CD4-positive, alpha-beta memory T cell (primary cell): ENCODE measurements at places on chromosomes 4 and X. TPM values are rescaled to one million over a fixed set of nuclear protein-coding genes. Genes with fewer than 3 reads are reported as not detected.

GRCh38 chrX:155888139-155888538 lies 7.0 kb downstream of the VAMP7 start:
- DNase-seq: no peak

GRCh38 chr4:125986307-125986706 lies 671.6 kb downstream of the FAT4 start:
- DNase-seq: no peak

DNA sequence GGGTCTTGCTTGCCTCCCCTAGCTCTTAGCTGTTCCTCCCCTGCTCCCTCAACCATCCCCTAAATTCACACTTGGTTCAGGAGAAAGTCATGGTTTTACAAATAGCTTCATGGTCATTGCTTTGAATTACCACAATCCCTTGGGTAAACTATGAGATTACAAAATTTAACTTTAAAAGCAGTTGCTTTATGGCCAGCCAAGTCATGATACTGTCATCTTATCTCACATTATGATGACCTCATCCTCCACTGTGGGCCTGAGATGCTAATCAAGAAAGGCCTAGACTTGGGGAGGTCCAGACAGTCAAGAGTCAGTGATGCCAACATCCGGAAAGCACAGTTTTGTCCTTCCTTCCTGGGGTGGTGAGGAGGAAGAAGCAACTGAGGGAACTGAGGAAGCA lies 10.5 kb upstream of the FGF16 start:
- no peak for DNase-seq

Gene TMEM31
- not detected for total RNA-seq

Gene PACRGL
- total RNA-seq: 13.9 TPM

DNA sequence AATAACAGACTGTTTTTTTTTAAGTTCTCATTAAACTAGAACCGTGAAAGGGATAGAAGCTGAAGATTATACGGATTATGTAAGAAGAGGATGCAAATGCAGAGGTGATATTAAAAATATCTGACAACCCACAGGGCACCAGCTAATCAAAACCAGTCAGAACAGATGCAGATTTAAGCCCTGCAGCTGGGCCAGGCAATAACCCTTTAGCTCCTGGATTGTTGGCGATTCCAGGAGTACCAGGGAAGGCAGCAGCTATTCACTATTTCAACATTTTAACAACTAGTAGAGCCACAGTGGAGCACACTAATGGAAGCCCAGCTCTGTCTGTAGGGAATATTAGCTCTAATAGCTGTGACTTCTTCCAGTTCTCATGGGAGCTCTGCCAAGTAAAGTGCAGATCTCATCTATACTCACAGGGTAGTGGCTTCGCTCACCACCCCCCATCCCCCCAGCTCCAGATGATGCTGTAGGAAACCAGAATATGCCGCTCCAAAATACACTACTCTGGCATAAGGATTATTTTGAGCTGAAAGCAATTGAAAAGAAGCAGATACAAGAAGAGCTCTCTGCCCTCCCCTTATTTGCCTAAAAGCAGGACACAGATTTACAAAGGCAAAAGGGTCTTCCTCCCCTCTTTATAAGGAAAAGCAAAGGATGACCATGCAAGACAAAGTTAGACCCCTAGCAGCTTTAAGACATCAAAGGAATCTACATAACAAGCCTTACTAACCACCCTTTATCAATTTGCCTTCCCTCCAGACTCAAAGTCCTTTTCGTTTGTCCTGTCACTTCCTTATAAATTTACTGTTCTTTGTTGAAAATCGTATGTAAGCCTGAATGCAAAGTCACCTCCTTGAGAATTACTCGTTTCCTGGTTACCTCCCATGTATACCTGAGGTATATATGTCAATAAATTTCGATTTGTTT lies 13.7 kb downstream of the SCD5 start:
- no peak for DNase-seq

- DNase-seq: no peak
These were observed 173.0 kb upstream of the TET2 start for GRCh38 chr4:104973708-104974107.

DNA sequence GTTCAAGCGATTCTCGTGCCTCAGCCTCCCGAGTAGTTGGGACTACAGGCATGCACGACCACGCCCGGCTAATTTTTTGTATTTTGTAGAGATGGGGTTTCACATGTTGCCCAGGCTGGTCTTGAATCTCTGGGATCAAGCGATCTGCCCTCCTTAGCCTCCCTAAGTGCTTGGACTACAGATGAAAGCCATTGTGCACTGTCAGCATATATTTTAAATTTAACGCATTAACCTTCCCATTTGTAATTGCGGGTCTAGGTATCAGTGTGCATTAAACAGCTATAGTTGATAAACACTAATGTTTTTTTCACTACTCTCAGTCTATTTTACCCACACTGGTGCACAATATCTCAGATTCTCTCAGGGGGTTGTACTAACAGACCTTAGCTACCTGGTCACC lies 1930.8 kb downstream of the C4orf33 start:
- DNase-seq: no peak

GRCh38 chr4:145181091-145181501 lies 707 bp upstream of the OTUD4 start:
- DNase-seq: no peak

- no peak for DNase-seq
These were observed 81.8 kb upstream of the EFNB1 start for GRCh38 chrX:68746988-68747387.

- no peak for DNase-seq
These were observed 100.0 kb upstream of the PRKG2 start for GRCh38 chr4:81314897-81315470.

DNA sequence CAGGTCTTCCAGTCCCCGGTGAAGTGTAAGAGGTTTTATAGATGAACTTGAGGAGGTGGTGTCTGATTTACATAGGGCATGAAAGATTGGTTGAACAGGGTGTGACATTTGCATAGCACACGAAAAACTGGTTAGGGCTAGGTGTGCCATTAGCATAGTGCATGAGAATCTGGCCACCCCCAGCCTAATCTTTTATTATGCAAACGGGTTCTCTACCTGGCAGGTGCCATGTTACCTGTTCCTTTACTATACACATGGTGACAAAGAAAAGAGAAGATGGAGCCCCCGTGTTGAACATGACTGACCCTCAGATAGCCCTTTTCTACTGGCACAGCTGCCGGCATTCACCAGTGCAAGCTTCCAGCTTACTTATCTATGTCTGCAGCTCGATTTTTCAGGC lies 71.0 kb downstream of the UCHL1 start:
- DNase-seq: no peak

Gene BMPR1B
- total RNA-seq: 0.17 TPM

GRCh38 chr4:140995058-140995457 lies 138.2 kb downstream of the RNF150 start:
- DNase-seq: no peak

DNA sequence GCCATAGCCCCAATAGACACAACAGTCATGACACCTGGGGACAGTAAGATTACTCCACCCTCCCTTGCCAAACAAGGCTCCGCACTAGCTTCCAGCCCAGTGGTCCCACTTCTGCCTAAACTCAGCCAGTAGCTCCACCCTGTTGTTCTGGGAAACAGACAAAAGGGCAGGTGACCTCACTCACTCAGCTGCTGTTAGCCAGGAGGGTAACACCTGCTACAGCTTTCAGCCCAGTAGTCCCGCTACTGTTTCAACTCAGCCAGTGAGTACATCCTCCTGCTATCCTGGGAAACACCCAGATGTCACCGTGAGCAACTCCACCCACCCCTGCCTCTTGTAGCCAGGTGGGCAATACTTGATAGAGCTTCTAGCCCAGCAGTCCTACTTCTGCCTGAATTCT lies 162.7 kb upstream of the CPXCR1 start:
- DNase-seq: no peak

Gene HSFX1
- 2.6 TPM for total RNA-seq

- no peak for DNase-seq
These were observed 23.3 kb downstream of the MECP2 start for GRCh38 chrX:154074199-154074598.

GRCh38 chrX:139826065-139827044 lies 106.5 kb downstream of the ATP11C start:
- no peak for DNase-seq

- DNase-seq: no peak
These were observed 131.4 kb upstream of the ADGRL3 start for GRCh38 chr4:61068745-61069144.

Gene ASB12
- not detected for total RNA-seq

Gene RBMXL3
- total RNA-seq: not detected

Gene MYOZ2
- not detected for total RNA-seq

- DNase-seq: no peak
These were observed 3.2 kb downstream of the DDX3X start for GRCh38 chrX:41337140-41337539.

DNA sequence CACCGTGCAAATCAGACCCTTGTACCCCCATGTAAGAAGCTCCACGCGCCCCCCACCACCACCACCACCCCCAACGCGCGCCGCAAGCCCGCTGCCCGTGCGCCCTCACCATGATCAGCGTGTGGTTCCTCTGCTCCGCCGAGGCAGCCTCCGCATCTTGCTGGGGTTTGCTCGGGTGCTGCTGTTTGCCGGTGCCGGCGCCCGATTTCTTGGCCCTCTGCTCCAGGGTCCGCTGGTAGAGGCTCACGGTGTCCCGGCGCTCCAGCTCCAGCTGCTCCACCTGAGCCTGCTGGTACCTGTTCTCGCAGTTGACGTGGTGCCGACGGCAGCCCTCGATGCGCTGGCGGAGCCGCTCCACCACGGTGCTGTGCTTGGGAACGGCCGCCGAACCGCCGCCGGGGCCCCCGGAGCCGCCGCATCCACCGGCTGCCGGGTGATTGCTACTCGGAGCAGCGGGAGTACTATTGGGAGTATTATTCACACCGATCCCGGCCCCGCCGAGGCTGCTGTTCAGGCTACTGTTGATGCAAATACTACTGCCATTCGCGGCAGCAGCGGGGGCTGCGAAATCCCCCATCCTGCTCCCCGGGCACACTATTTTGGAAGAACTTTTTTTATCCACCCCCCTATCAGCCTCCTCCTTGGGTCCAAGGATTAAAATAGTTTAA lies 1.1 kb downstream of the MAML3 start:
- peak; percentile 59 for DNase-seq

GRCh38 chr4:55468724-55469123 lies 73.0 kb downstream of the TMEM165 start:
- no peak for DNase-seq

GRCh38 chr4:113976741-113977525 lies 2.5 kb downstream of the ARSJ start:
- no peak for DNase-seq

- peak; percentile 17 for DNase-seq
These were observed 168.9 kb downstream of the ZNF674 start for GRCh38 chrX:46376246-46376885.

Gene FGD1
- 0.11 TPM for total RNA-seq

Gene TRPC5OS
- total RNA-seq: not detected

Gene NEXMIF
- total RNA-seq: 1.2 TPM

Gene HPRT1
- total RNA-seq: 22.4 TPM

DNA sequence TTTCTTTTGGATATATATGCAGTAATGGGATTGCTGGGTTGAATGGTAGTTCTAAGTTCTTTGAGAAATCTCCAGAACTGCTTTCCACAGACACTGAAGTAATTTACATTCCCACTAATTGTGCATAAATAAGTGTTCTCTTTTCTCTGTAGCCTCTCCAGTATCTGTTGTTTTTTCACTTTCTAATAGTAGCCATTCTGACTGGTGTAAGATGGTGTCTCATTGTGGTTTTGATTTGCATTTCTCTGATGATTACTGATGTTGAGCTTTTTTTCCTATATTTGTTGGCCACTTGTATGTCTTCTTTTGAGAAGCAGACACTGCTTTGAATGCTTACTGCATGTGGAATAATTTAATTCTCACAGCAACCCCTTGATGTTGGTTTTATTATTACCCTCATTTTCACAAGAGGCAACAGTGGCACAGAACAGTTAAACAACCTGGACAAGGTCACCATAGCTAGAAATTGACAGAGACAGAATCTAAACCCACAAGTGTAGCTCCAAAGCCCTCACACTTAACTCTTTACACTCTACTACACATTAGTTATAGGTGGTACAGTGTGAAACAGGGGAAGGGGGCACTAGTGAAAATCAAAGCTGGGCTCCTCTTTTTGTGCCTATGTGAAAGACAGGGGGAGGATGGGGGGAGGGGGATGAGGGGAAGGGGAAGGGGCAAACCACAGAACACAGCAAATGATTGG lies 96.1 kb downstream of the REELD1 start:
- DNase-seq: no peak

GRCh38 chr4:120672558-120673147 lies 249.9 kb downstream of the PRDM5 start:
- DNase-seq: no peak

- DNase-seq: no peak
These were observed 77.2 kb upstream of the DHRSX start for GRCh38 chrX:2577844-2578466.

- no peak for DNase-seq
These were observed 24.1 kb downstream of the SEC31A start for GRCh38 chr4:82866706-82867385.

- DNase-seq: no peak
These were observed 2.4 kb downstream of the PDZD4 start for GRCh38 chrX:153827903-153828302.

DNA sequence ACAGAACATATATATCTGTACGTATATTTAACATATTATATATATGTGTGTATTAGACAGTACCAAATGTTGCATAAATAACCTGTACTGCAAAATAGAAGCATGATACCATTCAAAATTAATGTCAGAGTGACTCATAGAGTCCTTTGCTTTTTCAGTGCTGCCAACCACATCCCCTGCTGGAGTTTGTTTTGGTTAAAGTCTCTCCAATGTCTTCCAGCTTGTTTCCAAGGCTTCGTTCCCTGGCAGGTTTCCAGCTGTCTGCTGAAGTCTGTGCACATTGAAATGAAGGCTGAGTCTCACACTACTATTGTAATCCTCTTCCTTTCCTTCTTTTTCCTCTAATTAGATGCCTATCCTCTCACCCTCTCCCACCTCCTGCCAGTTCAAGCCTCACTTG lies 14.9 kb downstream of the NRK start:
- DNase-seq: no peak

Gene TEX13C
- not detected for total RNA-seq

DNA sequence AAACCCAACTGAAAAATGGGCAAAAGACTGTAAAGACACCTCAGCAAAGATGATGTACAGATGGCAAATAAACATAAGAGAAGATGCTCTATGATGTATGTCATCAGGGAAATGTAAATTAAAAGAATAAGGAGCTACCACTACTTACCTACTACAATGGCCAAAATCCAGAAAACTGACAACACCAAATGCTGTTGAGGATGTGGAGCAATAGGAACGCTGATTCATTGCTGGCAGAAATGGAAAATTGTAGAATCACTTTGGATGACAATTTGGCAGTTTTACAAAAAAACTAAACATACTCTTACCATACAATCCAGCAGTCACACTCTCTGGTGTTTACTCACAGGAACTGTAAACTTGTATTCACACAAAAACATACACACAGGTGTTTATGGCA lies 222.3 kb upstream of the LDB2 start:
- no peak for DNase-seq

DNA sequence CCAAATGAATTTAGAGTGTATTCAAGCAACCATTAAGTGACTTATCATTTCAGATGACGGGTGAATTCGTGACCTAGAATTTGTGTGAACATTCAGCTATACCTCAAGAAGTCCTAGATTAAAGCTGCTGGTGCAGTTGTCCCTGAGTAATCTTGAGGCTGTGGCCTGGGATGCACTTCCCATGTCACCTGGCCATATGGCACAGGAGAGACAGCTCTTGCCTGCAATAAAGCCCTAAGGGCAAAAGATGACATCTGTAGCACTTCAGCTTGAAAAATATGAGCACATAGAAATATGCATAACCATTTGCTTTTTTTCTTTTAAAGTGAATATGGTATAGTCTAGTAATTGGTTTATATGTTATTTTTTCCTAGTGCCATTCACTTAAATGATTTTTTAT lies 125.8 kb downstream of the FHDC1 start:
- no peak for DNase-seq
